ENCODE measurements at places on chromosomes 12 and 14.

DNA sequence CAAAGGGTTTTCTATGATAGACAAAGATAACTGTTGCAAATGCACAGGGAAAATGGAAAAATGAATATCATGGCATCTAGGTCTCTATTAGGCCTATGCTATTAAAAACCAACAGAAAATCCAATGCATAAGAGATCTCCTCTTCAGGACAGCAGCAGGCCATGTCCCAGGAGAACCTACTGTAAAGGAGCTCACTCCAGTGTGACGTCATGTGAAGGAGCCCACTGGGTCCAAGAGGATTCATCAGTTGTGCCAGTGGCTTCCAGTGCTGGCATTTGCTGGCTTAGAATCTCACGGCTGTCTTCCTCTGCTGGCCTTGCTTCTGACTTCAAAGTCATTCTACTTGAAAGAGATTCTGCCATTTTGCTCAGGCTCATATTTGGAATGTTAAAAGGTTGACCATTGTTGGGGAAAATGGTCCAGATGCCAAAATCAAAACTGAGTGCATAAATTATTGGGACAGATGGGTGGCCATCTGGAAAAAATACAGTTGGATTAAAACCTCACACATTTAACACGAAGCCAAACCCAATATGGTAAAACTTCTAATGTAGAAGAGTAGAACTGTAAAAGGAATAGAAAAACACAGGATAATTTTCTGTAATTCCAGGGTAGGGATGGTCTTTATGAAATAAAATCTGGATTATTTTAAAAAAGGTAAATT lies 75.4 kb upstream of the ARID2 start:
- DNase-seq = no peak

DNA sequence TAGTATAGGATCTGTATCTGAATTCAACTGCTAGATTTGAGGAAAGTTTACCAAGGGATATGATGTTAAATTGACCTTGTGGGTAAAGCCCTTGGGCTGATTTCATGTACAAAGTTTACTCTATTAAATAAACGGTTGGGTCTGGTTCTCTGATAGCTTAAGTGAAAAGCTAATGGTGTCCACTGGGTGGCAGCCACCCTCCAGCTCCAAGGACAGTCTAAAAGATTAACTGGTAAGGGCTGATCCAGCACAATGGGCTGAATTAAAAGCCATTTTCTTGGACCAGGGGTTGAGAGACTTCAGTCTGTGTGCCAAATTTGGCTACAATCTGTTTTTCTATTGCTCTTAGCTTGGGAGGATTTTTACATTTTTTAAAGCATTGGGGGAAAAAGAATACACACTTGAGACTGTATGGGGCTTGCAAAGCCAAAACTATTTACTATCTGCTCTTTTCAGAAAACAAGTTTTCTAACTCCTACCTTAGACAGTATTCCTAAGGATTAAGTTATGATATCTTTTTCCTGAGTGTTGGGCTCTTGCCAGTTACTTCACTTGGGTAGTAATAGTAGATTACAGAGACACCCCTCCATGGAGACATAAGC lies 116.5 kb downstream of the GPHN start:
- peak; percentile 59 for DNase-seq

- DNase-seq = no peak
Observed at GRCh38 chr12:61536117-61536516, 724.1 kb upstream of the USP15 start.

DNA sequence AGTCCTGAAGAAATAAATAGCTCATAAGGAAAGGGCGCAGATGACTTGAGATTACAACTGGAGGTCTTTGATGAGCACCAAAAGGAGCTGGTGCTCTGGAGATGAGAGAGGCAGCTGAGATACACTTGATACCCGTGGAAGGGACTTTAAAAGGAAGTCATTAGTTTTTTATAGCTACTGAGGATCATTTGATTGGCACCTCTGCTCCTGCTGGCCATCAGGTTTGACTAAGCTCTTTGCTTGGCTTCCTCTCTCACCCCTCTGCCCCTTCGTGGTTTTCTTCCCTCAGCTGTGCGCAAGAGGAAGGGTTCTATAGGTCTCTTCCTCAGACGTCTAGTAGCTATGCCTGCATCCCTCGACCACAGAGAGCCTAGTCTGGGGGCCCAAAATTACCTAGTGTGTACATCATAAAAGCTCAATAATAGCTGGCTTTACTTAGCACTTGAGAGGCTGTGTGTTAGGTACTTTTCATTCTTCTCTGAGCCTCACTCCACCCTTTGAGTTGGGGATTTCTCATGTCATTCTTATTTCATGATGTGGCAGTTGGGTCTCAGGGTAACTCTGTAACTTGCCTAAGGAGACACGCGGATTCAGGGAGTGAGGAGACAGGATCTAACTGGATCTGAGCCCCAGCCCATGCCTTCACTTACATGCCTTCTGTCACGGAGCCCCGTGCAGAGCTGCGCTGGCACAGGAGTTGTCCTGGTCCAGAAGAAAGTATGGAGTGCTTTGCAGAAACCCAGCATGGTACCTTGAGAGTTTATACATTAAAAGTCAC lies 68.4 kb upstream of the ASPG start:
- no peak for DNase-seq

DNA sequence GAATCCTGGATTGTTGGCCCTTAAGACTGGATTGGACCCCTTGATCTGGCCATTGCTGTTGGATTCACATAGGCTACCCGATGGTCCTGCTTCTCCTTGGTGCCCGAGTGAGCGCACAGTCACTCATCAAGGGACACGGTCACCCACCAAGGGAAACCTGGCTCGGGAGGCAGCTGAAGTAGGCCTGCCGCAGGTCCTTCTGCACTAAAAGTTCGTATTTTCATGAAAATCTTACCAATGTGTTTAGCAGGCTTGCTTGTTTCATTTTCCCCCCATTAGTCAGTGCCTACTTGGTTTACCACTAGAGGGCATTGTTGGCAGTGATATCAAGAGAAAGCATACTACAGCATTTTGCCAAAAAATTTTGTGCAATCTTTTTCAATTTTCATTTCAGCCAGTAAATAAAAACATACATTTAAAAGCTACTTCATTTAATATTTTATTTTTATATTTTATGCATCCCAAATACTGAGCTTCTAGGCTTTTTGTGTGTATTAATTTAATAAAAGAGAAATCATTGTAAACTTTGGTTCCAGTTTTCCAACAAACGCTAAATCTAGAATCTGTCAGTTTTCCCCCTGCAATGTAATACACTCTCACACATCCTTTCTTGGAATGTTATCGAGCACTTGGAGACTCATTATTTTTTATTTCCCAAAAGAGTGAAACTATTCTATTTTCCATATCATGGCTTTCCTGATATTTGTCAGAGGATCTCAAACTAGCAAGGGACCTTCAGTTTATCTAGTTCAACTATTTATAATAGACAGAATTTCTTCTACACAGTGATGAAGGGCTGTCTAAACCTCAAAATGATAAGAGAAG lies 116.7 kb downstream of the LMNTD1 start:
- no peak for DNase-seq

DNA sequence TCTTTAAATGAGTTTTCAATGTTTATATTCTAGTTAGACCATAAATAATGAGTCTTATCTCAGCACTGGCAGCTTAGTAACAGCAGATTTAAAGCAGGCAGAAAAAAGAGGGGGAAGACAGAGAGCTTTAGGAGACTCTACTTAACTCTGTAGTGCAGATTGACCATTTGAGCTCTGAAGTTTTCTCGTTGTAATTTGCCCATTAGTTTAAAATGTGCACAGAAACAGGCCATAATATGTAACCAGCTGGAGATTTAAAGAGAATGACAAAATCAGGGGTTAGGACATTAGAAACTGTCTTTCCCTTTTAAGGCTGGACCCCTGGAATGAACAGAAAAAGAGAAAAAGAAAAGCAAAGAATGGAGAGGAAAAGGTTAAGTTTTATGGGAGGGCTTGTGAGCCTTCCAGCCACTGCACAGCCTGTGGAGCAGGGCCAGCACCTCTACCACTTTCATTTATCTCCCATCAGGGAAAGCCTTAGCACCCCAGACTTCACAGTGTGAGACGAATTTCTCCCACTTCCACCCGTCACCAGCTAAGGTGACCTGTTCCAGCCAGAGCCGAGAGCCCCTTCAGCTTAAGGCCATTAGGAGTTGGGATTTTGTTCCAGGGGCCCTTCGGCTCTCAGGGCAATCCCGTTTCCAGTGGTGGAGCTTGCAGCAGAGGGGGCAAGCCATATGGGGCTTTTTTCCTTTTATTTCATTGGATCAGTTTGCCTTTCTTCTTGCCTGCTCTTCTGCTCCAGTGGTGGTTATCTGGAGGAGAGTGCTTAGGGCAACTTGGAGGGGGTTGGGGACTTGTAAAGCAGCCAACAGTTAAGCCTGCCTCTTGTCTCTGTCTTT lies 8.0 kb downstream of the IL22 start:
- no peak for DNase-seq
